Stimulated activated CD4-positive, alpha-beta T cell treated with anti-CD3 and anti-CD28 coated beads, Interleukin-12 subunit alpha, Interleukin-12 subunit beta, amount 100 ng/mL, for 24 hours (primary cell): ENCODE measurements at places on chromosomes 12 and 14.

DNA sequence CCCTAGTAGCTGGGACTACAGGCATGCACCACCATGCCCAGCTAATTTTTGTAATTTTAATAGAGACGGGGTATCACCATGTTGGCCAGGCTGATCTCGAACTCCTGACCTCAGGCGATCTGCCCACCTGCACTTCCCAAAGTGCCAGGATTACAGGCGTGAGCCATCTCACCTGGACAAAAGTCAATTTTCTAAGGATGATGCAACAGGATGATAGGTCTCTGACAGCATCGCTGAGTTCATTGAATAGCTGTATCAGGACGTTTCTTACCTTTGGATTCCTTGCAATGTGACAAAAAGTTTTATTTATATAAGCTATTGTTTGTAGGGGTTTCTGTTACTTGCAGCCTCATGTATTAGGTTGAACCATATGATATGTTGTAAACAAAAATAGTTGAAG lies 55.5 kb upstream of the PCED1B start:
- no peak for DNase-seq

GRCh38 chr12:123845881-123846280 lies 83.8 kb downstream of the DNAH10 start:
- no peak for DNase-seq

- DNase-seq, result no peak
Observed at GRCh38 chr14:101116486-101117130, 213.1 kb upstream of the RTL1 start.

DNA sequence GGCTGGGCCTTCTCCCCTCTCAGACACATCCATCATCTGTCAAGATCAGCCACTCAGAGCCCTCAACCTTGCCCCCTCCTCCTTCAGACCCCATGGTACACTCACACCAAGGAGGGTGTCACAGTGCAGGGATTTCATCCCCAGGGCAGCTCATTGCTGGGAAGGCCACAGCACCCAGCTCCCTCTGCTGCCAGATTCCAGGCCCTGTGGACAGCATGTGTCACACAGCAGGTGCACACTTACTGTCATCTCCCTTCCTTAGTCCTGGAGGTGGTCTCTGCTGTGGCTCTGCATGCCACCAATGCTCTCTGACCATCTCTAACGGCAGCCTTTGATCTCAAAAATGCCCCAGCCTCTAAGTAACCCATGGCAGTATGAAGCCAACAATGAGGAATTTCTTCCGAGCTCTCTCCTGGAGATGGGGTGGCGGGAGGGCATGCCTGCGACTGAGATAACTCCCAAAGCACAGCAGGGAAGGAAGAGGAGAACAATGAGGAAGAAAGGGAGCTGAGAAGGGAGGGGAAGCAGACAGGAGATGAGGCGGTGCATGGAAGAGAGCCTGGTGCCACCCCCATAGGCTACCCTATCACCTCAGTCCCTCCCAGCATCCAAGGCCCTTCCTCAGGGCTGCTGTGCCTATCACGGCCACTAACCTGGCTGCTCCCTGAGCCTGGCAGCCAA lies 101.0 kb downstream of the SINHCAF start:
- DNase-seq, result no peak

DNA sequence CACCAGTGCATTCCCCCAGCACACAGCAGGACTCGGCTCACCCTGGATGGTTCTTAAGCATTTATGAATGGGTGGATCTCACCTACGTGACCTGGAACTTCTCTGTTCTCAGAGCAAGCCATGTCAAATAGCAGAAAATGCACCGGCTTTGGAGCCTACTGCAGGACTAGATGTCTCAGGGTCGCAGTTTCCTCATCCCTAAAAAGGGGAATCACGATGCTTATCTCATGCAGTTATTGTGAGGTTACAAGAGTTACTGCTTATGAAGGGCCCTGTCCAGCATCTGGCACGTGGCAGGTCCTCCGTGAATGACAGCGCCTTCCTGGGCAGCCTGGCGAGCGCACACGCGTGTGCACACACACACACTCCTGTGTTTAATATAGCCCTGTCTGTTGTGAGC lies 128.5 kb downstream of the ETV6 start:
- DNase-seq, result no peak

DNA sequence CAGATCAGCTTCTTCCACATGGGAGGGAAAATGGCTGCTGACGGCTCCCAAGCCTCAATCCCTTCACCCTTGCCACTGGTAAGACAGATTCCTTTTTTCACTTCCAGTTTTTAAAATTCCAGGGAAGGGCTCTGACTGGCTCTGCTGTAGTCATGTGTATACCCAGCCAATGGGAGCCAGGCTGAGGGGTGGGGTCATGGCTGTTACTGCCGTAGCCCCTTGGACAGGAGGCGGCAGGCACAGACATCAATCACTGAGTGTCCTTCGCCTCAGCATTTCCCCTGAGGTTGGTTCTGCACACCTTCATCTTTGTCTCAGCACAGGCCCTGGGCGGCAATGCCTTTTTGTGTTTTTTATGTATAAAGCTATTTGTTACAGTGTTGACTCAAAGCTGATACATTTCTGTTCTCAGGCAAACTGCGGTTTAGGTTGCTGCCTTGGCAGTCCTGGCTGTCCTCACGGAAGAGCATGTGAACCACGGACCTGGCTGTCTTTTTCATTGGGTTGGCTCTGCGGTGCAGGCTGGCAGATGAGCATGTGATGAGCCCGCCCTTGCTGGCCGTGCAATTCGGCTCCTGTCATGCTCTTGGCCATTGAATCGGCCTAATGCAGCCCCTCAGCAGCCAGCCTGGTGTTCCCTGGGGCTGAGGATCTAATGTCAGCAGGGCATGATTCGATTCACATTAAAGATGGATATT lies 74.3 kb downstream of the PPM1A start:
- DNase-seq, result no peak

- no peak for DNase-seq
Observed at GRCh38 chr14:22466491-22466890, 122.5 kb downstream of the DAD1 start.

DNA sequence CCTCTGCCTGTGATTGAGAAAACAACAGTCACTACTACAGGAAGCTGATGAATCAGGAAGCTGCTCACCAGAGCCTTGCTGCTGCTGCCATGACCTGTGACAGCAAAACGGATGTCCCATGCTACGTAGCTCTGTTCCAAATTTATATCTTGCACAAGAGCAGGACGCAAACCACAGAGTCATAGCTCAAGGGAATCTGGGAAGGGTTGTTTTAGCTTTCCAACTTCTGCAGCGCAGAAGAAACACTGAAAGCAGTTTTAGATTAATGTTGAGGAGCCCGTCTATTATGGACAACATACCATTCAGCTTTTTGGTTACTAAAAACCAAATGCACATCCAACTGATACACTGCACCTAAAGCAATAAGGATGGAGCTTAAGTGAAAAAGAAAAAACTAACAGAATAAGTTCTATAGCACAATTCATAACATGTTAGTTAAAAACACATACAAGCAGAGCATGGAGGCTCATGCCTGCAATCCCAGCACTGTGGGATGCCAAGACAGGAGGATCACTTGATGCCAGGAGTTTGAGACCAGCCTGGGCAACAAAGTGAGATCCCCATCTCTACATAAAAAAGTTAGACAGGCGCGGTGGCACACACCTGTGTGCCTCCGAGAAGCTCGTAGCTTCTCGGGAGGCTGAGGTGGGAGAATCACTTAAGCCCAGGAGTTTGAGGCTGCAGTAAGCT lies 1.7 kb upstream of the ANKRD33 start:
- no peak for DNase-seq

- DNase-seq, result no peak
Observed at GRCh38 chr12:13187399-13187798, 9.1 kb upstream of the EMP1 start.

GRCh38 chr14:28321475-28322244 lies 444.9 kb upstream of the FOXG1 start:
- DNase-seq, result no peak

- DNase-seq, result no peak
Observed at GRCh38 chr14:78345131-78345744, 175.1 kb downstream of the NRXN3 start.

- no peak for DNase-seq
Observed at GRCh38 chr12:58513301-58513834, 406.9 kb downstream of the LRIG3 start.

GRCh38 chr12:6952863-6953441 lies 1.8 kb downstream of the PTPN6 start:
- DNase-seq, result no peak

GRCh38 chr12:127588249-127588648 lies 678.7 kb upstream of the TMEM132C start:
- no peak for DNase-seq

DNA sequence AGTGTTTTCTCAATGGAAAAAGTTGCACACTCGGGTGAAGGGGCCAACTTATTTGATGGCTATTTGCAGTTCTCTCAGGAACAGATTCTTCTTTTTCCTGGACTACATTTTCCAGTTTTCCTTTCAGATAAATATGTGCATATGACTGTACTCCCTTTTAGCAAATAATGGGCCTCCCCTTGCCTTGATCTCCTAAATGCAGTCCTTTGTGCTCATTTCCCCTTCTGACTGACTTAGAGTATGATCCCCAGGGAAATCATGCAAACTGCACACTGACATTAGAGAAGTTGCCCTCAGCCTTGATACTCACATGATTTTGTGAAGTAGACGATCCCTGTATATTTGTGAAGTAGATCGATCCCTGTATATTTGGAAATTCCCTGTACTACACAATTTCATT lies 492.9 kb upstream of the NOVA1 start:
- no peak for DNase-seq

GRCh38 chr12:68560851-68561422 lies 49.8 kb upstream of the RAP1B start:
- no peak for DNase-seq

DNA sequence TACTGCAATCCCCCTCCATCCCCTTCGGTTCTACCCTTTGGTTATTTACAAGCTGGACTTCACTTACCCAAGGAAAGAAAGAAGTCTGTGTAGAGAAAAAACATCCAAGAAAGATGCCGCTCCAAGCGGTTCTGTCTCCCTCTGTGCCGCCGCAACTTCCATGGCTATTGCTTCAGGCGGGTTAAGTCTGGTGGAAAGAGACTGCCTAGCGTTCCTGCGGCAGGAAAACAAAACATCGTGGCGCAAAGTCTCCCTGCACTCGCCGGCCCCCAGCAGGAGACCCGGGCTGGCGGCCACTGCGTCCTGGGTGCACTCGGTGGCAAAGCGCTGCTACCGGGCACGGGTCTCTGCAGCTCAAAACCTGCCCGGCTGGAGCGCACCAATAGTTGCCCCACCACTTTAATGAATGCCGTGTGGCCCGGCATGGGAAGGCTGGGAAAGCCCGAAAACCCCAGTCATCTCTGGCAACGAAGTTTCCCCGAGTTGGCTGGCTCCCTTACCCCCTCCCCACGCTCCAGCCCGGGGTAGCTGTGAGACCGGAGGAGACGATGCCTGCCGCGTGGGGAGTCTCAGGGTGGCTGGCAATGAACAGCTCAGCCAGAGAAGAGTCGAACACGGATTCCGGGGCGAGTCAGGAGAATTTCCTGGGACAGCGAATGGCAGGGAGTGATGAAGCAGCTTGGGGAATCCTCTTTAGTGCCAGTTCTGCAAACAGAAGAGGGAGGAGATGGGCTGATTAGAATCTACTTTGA lies 3.5 kb upstream of the KCNK10 start:
- DNase-seq, result no peak
